Psoas muscle (tissue), 8 donors: ENCODE measurements at places on chromosomes 13 and 19. TPM values are rescaled to one million over a fixed set of nuclear protein-coding genes. Genes with fewer than 3 reads are reported as not detected.

DNA sequence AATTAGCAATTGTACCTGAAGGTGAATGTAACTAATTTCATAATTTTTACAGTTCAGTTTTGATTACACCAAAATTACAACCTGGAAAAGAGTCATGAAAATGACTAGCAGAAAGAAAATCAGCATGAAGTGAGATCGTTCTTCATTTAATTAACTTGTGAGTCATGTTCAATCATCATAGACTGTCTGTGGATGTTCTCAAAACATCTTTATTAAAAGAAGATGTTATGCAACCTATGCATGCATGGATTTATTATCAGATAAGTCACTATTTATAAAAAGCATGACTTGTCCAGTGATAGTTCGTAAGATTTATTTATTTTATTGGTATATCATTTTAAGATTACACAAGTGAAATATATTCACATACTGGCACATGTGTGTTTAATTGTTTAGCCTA is 245.9 kb downstream of the ITGBL1 start:
- no peak for DNase-seq

GRCh38 chr19:53670345-53670744 is 38.5 kb downstream of the DPRX start:
- DNase-seq: no peak

DNA sequence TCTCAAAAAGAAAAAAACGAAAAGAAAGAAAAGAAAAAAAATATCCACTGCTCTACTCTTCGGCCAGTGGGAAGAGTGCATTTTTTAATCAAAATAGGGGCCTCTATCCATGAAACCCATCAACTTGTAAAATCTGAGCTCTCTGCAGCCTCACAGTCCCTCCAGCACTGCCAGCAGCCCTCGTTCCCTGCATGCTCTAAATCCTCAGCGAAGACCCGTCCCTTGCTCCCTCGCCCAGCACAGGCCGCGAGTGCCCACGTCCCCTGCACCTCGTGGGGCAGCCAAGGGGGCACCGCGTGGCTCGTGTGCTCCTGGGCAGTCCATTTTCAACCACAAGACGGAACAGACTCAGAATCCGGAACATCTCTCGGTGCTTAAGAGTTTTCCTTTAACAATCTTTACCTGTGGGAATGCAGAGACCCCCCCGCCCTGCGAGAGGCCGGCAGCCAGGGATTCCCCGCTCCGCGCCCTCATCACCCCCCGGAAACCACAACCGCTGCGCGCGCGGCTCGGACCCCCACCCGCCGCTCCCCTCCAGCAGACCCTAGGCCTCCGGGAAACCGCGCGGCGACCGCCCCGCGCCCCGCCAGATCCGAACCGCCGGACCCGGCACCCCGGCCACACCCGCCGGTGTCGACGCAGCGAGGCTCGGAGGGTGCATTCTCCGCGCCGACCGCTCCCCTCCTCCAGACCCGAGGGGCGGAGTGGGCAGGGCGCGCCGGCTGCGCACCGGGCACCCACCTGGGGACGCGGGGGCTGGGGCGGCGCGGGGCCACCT is 638 bp downstream of the ANKRD27 start:
- no peak for DNase-seq

DNA sequence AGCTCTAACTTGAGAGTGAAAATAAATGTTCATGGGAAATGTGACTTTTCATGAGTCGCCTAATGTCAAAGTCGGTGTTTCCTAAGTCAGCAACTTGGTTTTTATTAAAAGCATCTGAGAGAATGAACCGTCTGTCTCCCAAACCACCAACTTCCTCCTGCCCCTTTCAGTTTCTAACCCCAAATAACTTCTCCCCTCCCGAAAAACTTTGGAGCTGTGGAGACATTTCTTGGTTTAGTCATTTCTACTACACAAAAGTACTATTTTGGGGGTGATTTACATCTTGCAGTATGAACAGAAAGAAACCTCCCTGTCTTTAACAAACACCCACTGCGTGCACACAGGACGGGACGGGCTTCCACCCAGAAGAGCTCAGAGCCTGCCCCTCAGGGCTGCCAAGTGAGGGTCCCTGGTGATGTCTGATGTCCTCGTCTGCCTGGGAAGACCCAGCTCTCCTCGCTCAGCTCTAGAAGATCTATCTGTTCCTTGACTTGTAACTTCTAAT is 65.0 kb downstream of the RASA3 start:
- no peak for DNase-seq

DNA sequence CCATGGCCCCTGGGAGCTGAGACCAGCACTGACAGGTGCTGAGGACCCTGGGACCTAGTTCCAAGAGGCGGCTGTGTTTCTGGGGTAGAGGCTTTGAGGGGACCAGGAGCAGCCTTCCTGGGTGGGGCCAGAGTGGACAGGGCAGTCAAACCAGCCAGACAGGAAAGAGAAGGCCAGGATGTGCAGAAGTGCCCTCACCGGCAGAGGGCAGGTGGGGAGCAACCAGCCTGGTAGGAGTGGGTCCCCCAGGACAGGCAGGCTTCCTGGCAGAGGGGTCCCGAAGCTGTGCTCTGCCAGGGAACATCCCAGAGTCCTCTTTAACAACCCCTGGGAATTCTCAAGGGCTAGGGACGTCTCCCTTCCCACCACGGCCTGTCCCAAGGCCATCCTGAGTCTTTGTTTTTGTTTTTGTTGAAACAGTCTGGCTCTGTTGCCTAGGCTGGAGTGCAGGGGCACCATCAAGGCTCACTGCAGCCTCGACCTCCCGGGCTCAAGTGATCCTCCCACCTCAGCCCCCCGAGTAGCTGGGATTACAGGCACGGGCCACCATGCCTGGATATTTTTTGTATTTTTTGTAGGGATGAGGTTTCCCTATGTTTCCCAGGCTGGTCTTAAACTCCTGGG is 3.0 kb upstream of the HIPK4 start:
- no peak for DNase-seq

DNA sequence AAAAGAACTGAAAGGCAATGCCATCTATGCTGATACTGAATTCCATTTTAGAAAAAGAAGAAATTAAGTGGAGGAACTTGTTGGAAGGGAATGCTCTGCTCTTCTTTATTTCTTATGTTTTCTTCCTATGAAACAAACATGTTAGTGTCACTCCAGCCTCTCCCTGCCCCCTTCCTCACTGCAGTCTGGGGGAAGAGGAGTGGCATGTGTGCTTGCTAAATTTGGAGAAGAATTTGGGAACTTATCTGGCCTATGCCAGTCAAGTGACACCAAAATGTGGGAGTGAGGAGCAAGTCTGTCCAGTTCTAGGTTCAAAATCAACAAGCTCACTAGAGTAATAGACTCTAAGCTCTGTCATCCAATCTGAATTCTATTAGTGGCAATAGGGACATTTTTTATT is 214.6 kb downstream of the RBM26 start:
- DNase-seq: no peak

DNA sequence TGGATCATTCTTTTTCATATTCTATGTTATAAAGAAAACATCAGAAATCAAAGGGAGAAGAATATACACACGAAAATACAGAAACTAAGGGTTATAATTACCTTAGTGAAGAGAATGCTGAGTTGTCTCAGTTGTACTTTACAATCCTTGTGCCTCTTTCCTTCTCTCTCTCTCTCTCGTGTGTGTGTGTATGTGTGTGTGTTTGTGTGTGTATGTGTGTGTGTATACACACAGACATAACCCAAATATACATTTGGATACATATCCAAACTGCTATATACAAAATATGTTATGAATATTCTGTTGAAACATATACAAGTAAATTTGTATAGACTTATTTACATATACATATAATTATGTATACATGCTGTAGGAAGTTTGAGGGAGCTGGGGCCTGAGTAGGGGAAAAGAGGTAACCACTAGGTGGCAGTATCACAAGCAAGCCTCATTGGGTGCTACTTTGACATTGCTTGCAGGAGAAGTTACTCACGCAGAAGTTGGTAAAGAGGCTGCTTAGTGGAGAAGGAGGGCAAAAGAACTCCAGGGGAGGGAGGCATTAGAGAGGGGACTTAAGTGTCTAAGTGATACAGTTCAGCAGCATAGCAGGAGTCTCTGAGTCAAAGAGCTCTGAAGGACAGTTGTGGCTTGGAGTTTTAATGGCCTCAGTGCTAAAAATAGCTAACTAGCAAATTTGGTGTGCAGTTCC is 465.1 kb upstream of the PCDH20 start:
- no peak for DNase-seq

Gene SELENOW
- total RNA-seq: 702 TPM

Gene PSG5
- not detected for total RNA-seq

Gene RAB3A
- 0.86 TPM for total RNA-seq

Gene MBD3L3
- not detected for total RNA-seq

Gene MTMR6
- 15.8 TPM for total RNA-seq
